ENCODE measurements at places on chromosomes 5 and 9.
A peak's percentile ranks its signal among the peaks of the same experiment; 100 is the strongest.

GRCh38 chr9:115847216-115847615 is 306.4 kb upstream of the PAPPA start:
- DNase-seq: peak; percentile 46

- DNase-seq: peak; percentile 91
Observed at GRCh38 chr5:150694612-150695011, 6.2 kb downstream of the RBM22 start.

- DNase-seq: no peak
Observed at GRCh38 chr9:35980289-35981011, 22.5 kb upstream of the OR2S2 start.

DNA sequence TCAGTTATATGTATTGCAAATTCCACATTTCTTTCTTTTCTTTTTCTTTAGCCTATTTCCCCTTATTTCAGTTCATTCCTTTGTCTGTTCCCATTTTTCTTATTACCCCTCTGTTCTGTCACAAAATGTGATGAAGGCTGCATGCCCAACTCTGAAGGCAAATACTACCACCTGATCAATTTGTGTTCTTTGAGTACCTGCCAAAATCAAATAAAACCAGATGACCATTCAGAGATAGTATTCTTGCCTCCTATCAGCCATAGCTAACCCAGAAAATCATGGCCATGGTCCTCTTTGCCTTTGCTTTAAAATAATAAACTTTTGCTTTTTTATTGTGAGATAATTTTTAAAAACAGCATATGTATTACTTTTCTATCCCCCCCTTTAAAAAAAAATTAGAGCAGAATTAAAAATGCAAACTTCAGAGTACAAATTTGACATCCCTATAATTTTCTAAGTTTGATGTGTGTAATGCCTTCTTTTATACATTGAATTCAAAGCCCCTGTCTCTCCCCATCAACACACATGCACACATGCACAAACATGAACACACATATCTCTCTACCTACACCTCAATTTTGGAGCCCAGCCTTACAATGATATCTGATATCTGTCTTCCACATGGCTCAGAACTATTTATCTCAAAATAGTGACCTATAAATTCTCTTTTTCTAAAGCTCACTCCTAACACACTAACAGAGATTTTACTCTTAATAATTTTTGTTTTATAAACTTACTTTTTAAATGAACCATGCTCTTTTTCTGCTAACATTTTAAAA is 3.5 kb downstream of the RFESD start:
- DNase-seq: no peak

DNA sequence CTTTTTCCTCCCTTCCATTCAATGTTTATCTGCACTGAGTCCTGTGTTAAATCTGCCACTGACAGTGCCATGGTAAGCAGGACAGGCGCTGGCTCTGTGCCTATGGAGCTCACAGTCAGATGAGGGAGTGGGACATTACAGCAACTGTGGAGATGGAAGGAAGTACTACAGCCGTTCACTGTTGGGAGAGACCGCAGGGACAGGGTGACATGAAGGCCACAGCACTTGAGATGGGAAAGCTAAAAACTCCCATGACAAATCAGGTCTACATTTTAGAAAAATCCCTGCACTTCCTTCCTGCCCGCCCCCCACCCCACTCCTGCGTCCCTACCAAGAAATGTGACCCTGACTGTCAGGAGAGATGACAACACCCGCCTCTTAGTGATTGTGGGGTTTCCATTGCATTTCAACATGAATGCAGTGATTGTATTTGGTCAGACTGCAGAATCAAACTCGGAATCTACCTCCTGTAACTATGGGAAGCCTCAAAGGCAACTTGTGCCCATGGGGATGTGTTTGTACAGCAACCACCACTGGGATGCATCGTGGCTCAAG is 56.4 kb downstream of the GTF3C4 start:
- DNase-seq: no peak

GRCh38 chr9:31140316-31140715 is 1244.1 kb upstream of the ACO1 start:
- DNase-seq: peak; percentile 22

- peak; percentile 20 for DNase-seq
Observed at GRCh38 chr9:26219961-26220360, 541.7 kb upstream of the TUSC1 start.

GRCh38 chr5:93384026-93384425 is 197.0 kb downstream of the NR2F1-AS1 start:
- DNase-seq: no peak

DNA sequence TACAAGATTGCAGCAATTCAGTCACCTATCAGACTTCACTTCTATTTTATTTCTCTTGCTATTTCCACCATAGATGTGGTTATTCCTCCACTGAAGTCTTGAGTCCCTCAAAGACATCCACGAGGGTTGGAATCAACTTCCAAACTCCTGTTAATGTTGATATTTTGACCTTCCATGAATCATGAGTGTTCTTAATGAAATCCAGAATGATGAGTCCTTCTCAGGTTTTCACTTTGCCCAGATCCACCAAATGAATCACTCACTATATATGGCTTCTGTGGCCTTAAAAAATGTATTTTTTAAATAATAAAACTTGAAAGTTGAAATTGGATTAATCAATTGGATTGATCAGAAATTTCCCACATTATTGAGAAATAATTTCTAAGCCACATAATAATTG is 1821.0 kb downstream of the EFNA5 start:
- DNase-seq: no peak

DNA sequence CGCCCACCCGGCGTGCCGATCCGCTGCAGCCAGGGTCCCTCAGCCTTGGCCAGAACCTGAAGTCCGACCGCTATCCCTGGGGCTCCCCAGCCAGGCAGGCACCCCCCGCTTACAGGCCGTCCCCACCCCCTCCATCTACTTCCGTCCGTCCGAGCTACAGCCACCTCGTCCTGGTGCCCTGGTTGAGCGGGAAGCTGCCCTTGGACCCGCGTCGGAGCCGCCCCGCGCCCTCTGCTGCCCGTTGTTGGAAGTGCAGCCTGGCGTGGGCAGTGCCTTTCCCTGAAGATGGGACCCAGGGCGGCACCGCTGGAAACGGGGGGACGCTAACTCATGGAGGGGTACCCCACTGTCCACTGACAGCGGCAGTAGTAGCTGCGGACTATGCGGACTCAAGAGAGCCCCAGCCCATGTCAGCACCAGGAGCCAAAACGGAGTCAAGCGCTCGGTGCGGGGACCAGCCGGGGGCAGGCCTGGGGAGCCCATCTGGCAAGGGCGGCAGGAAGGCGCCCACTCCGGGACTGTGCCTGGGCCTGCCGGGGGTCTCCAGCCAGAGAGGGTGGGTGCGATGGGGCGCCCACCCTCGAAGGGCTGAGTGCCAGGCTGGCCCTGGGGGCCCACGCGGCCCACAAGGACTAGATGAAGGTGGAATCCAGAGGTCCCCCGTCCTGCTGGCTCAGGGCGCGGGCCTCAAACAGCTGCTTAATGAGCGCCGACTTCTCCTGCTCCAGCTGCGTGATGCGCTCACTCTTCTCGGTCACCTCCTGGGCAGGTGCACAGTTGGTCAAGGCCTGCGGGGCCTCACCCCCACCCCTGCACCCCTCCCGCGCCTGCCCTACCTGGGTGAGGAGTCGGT is 6.1 kb downstream of the SAPCD2 start:
- peak; percentile 58 for DNase-seq

DNA sequence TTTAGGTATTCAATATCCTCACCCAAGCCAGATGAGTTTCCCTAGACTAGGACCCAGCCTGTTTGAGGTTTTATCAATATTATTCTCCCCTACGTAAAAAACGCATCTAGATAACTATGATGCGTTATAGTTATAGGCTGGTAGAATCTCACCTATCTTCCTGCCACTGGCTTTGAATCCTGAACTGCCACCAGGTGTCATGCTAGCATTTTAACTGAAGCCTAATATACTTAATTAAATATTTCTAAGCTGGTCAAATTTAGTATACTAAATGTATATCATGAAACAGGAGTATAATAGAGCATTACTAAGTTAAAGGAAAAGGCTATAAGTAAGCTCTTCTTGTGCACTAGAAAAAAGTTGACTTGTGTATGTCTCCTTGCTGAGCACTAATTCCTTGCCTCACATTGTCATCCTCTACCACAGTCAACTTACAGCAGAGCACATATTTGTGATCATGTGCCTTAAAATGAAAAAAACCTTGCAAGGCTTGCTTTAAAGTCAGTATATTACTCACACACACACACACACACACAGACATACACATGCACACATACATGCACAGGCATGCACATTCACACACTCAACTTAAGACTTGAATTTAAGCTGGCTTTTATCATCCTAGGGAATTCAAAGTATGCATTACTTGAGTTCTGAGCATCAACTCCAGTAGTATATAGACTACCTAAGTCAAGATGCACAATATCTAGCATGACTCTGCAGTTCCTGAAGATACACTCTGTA is 303.4 kb downstream of the ADGRV1 start:
- DNase-seq: no peak

DNA sequence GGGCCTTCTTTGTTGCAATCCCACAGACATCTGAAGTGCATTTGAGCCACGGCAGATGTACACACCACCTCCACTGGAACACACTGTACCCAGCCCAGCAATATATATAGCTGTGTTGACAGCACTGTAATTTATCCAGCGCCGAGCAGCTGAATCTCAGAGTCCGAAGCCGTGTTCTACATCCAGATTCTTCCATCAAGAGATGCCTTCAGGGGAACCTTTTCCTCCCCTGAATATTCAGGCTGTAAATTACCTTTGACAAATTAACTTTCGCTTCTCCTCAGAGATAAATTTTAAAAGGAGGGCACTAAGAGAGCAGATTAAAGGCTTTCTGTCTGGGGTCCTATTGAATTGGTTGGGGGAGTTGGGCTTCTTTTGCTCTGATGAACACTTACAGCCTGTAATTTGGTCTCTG is 76.4 kb downstream of the ROR2 start:
- no peak for DNase-seq

- no peak for DNase-seq
Observed at GRCh38 chr5:175788155-175788787, 83.1 kb upstream of the CPLX2 start.

GRCh38 chr9:93049491-93049890 is 9.0 kb upstream of the SUSD3 start:
- no peak for DNase-seq

DNA sequence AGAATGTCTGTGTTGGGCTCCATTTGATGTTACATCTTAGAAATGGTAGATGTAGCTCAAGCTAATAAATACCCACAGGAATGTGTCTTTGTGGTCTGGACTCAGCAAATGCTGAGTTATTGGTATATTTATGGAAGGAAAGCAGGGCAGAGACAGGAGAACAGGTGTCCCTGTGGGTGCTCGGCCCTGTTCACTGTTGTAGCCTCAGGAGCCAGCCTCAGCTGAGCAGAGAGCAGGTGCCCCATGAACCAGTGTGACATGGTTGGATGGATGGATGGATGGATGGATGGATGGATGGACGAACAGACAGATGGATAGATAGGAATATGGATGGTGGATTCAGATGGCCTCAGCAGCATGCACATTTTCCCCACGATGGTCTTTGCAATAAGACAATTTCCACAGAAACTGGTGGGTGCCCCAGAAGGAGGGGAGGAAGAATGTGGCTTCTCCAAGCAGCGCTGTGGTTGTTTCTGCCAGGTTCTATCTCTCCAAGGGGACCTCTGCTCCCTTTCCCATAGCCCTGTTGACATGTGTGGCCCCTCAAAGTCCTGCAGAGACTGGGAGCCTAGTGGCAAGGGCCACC is 8.2 kb upstream of the IRF1 start:
- DNase-seq: no peak

DNA sequence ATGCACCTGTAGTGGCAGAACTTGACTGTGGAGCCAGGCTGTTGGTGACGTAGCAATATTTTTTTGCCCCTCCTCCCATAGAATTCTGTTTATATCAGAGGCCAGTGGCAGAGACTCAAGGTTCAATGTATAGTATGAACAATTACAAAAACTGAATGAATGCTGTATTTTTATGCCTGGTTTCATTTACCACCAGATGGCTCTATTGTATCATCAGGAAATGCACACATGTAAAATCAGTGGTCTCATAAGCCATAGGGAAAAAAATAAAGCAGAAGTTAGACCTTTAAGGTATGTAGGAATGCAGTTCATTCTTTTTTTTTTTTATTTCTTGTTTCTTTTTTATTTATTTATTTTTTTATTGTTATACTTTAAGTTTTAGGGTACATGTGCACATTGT is 43.6 kb downstream of the CCDC192 start:
- DNase-seq: no peak

- DNase-seq: no peak
Observed at GRCh38 chr5:142432961-142433360, 108.1 kb upstream of the SPRY4 start.

DNA sequence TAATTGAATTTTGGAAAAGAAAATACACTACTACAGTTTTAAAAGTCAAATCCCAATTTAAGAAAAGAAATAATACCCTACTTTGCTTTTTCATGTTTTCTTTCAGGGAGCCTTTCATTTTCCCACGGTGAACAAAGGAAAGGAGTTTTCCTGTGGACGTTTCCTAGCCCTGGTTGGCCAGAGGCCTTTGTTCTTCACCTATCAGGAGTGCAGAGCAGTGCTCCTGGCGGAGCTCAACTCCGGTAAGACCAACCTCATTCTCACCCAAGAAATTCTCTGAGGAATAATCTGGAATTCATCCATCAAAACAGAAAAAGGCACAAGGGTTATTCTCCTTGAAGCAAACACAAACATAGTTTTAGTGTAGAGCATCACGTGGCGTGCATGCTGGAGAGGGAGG is 248.9 kb downstream of the ADGRV1 start:
- DNase-seq: no peak

- peak; percentile 17 for DNase-seq
Observed at GRCh38 chr5:40879163-40879942, 29.9 kb upstream of the C7 start.

- DNase-seq: peak; percentile 48
Observed at GRCh38 chr5:150562832-150563231, 54.9 kb downstream of the NDST1 start.

All from cardiac muscle cell (in vitro differentiated cells and primary cell).